H9 (cell line): ENCODE measurements at places on chromosomes 3 and 15.

DNA sequence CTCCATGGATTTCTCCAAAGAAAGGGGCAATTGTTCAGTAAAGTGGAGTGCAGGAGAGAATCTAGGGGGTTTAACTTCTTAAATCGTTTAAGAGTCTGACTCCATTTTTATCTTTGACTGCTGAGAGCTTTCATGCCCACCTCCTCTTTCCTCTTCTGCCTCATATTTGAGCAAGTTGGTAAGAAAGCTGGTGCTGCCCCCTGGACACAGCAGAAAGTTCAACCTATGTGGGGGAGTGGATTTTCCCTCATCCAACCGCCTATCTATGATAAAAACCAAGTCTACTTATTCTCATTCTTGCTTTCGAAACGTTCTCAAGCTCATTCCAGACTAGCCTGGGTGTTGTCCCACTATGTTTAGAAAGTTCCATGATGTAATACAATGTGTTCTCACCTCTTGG, 26.0 kb downstream of the HHLA2 start:
- no peaks in the 10 kb centered on the region for H3K27me3 ChIP-seq
- H3K36me3 ChIP-seq: no peaks in the 10 kb centered on the region
- no peaks in the 10 kb centered on the region; the same call in 1 of the 2 replicates for H3K4me1 ChIP-seq
- H3K27ac ChIP-seq: no peak overlapping the region
- no peak overlapping the region for H3K4me3 ChIP-seq

- DNase-seq: no peak
- no peaks in the 10 kb centered on the region for H3K27me3 ChIP-seq
- H3K27ac ChIP-seq: no peak overlapping the region
- H3K36me3 ChIP-seq: peaks cover 24% of the 10 kb centered on the region
- H3K4me3 ChIP-seq: no peak overlapping the region
- H3K4me1 ChIP-seq: no peaks in the 10 kb centered on the region
Measured at GRCh38 chr3:163916596-163917560, 1161.4 kb downstream of the SI start.

DNA sequence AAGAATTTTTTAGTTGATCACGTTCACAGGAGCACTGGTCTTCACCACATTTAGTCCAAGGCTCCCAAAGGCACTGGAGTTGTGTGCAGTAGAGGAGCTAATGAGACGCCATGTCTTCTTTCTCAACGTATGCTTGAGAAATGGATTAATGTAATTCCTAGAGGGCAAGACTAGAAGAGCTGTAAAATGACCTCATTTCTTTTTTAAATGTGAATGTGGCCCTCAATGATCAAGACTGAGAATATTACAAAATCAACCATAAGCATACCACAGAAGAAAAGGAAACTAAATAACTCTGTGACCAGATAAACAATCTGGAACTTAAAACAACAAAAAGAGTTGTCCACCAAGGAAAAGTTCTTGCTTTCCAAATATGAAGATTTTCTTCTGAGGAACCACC, 112.1 kb upstream of the THBS1 start:
- no peak overlapping the region for H3K27ac ChIP-seq
- no peak for DNase-seq
- H3K36me3 ChIP-seq: peaks cover 2% of the 10 kb centered on the region; the same call in 1 of the 3 replicates

- no peak overlapping the region for H3K27ac ChIP-seq
- peaks cover 38% of the 10 kb centered on the region; the same call in 2 of the 3 replicates for H3K36me3 ChIP-seq
- no peak for DNase-seq
Measured at GRCh38 chr3:9452417-9452816, 55.0 kb downstream of the SETD5 start.

DNA sequence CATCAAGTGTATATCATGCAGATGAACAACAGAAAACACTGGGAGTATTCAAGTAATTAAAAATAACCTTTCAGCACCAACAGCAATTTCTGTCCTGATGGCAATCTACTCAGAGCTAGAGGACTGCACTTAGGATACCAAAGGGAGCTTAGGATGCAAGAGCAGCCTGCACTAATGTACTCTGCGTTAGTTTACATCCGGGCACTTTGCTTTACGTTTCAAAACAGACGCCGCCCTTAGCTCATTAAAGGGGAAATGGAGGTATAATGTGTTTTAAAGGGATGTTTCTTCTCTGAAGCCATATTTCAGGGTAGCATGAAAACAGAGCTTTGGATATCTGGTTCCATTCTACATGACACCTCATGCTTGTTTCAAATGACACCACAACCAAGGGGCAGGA, 14.0 kb upstream of the B3GNT5 start:
- H3K4me1 ChIP-seq: no peaks in the 10 kb centered on the region
- H3K27ac ChIP-seq: no peak overlapping the region
- no peak overlapping the region for H3K4me3 ChIP-seq
- peaks cover 31% of the 10 kb centered on the region for H3K36me3 ChIP-seq

DNA sequence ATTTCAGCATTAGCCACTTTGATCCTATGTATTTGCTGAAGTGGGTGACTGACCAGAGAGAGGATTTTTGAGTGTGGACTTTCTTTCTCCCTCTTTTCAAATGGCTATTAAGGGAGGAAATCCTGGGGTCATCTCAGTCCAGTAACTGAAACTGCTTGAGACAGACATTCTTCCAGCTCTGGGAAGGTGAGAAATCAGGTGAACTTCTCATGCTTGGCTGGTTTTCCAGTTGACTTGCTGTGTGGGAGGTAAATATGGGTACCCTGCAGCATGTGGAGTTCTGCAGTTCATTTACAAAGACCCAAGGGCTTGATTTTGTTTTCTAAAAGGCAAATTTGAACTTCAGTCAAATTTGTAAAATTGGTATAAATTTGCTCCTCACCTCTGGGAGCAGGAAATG, 461.1 kb upstream of the TBL1XR1 start:
- H3K4me3 ChIP-seq: no peak overlapping the region
- H3K4me1 ChIP-seq: no peaks in the 10 kb centered on the region
- DNase-seq: no peak
- no peak overlapping the region for H3K27ac ChIP-seq

DNA sequence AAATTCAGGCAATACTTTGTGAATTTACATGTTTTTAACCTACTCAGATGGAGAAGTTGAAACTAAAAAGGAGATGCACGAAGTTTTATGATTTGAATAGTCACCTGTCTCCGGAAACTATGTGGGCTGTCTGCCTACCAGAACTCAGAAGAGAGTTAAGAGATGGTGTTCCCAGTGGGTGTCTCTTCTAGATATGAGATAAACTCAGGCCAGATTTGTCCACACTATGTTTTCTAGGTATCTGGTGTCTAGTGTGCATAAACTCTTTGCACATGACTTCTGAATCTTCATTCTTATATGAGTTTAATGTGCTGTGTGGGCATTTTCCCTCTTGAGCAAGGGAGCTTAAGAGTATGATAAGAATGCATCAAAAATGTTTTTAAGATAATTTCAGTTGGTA, 222.8 kb downstream of the FOXP1 start:
- H3K27ac ChIP-seq: no peak overlapping the region
- H3K4me3 ChIP-seq: no peak overlapping the region
- no peaks in the 10 kb centered on the region for H3K36me3 ChIP-seq
- H3K4me1 ChIP-seq: no peaks in the 10 kb centered on the region; the same call in 1 of the 2 replicates

DNA sequence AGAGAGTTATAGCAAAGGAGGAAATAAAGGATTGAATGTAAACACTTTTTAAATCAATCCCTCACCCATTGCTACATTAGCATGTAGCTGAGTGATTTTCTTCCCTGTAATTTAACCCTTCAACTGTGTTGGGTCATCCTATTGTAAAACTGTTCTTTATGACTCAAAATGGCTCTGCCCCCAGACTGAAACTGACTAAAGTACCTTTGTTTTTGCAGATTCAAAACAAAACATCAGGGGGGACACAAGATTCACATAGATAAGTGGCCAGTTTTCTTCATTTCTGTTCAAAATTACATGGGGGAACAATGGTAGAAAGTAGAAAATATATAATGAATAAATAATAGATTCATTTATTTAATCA, 268.4 kb downstream of the IGSF11 start:
- no peaks in the 10 kb centered on the region; the same call in 1 of the 2 replicates for H3K4me1 ChIP-seq
- no peak for DNase-seq
- no peak overlapping the region for H3K27ac ChIP-seq
- no peaks in the 10 kb centered on the region for H3K27me3 ChIP-seq
